ENCODE measurements at places on chromosomes 1 and 21.

- no peak for DNase-seq
Observed at GRCh38 chr1:112964347-112964746, 8.4 kb upstream of the SLC16A1 start.

DNA sequence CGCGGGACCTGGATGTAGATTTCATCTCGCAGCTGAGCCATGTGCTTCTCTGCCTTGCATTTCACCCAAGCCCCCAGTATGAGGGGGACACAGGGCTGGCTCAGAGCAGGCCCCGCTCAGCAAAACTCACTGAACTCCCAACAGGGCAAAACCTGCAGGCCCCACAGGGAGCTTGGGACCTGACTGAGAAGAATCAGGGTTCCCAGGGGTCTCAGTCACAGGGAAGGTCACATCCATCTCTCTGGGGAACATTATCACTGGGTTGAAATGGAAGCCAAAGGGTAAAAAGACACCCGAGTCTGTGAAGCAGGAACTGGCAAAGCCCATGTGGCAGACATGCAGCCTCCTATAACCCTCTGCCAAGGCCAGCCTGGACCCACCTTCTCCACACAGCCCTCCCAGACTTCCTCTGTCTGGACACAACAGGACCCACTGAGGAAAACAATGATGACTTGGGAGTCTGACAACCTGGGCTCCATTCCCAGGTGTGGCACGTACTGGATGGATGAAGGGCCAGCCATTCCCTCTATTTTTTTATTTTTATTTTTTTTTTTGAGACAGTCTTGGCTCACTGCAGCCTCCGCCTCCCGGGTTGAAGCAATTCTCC is 11.7 kb downstream of the HSPG2 start:
- no peak for DNase-seq

GRCh38 chr1:56435434-56436262 is 143.7 kb downstream of the PLPP3 start:
- no peak for DNase-seq

GRCh38 chr1:4801192-4801924 is 146.9 kb downstream of the AJAP1 start:
- DNase-seq: no peak

DNA sequence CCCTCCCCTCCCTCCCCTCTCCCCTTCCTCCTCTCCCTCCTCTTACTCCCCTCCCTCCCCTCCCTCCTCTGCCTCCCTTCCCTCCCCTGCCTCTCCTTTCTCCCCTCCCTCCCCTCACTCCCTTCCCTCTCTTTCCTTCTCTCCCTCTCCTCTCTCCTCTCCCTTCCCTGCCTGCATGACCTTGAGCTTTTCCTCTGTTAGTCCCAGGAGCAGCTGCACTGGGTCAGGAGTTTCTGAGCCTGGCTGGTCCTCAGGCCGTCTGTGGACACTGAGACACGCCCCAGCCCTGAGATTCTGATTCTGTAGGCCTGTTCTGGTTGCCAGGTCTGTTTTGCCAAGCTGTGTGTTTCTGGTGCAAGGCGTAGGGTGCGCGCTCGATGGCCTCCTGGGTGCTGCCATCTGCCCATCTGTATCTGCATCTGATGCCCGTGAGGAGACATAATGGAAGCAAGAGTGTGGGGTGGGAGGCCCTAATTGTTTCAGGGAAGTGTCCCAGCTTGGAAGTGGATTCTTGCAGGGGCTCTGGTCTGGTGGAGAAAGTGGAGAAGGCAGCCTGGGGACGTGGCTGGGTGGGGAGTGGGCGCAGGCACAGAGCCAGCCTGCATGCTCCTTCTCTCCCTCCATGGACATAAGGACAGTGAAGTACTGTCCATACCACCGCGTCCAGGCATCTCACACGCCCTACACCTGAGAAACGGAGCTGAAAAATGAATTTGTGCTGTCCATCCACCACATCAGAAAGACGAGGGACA is 97.2 kb downstream of the WDR4 start:
- DNase-seq: no peak

DNA sequence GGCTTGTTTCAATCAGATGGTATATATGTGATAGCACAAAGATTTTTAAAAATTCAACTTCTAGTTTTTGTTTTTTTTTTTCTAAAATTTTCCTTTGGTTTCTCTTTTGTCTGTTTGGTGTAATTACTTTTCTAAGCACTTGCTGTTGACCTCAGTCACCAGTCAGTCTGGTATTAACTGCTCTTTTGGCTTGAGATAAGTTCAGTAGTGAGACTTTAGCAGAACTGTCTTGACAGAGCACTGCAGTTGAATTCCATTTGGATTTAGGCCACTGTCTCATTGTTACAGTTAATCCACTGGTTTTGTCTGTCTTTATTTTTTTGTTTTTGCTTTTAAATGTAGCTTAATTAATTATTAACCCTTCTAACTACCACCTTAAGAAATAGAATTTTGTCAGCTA is 36.2 kb downstream of the OSBPL9 start:
- DNase-seq: no peak

- DNase-seq: no peak
Observed at GRCh38 chr1:181259026-181259745, 170.7 kb downstream of the IER5 start.

- no peak for DNase-seq
Observed at GRCh38 chr21:33661146-33661545, 18.8 kb downstream of the ITSN1 start.

- DNase-seq: no peak
Observed at GRCh38 chr1:232690285-232690935, 60.5 kb upstream of the SIPA1L2 start.

DNA sequence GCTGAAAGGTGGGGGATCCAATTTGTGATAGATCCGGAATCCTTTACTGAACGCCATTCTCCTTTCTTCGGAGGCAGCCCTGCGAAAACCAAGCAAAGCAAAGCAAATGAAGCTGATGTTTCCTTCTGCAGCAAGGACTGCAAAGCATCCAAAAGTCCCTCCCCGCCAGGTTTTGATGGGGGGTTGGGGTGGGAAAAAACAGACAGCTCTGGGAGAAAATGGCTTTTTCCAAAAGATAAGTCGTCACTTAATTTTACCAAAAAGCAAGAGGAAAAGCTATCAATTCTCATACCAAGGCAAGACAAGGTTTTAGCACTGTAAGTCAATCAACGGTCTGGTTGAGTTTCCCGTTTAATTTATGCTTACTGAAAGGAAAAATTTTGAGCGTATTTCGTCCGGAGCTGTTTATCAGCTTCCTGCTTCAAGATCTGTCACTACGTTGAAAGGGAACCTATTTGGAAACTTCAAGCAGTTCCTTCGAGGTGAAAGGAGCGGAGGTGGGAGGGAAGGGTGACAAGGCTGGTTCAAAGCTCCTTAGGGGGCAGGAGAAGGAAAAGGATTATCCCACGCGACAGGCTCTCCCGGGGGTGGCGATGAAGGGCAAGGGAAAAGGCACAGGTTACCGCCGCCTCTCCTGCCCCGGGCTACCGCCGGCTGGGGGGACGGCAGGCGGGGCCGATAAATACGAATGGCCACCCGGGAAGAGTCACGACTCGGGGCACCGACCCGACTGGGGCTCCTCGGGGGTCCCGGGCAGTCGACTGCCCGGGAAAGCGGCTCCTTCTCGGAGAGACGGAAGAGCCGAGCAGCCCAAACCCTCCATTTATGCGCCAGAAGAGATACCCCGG is 750 bp downstream of the SYNJ1 start:
- no peak for DNase-seq

DNA sequence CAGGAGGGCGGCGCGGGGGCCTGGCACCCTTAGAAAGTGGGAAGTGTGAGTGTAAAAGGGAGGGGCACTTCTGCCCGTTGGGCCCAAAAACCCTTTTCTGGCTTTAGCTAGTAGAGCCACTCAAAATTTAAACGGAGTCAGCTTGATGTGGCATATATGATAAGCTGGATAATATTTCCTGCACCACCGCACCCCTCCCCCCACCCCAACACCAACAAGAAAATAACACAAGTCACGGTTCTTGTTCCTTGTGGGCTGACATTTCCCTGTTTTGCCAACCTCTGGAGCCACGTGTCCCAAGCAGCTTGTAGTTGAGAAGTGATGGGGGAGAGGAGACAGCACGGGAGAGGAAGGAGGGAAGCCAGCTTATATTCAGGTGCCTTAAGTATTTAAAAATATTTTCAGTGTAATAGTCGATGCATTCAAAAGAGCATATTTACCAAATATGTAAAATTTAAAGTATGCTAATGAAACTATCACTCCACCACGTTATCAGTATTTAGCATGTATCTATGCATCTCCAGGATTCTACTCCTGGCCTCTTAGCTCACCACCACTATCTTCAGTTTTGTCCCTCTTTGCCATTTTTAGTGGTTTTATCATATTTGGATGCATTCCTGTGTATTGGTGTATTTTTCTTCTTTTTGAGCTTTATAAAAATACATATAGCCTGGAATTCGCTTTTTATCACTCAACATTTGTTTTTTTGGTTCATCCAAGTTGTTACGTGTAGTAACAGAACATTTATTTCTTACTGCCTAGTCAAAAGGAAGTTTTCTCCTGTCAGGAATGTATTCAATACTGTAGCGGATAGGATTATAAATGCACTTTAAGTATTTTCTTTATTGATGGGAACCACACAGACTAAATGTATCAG is 773 bp upstream of the DDX59 start:
- peak; percentile 40 for DNase-seq
